ENCODE measurements at places on chromosomes 3 and 15.
A peak's percentile ranks its signal among the peaks of the same experiment; 100 is the strongest.

- no peak for DNase-seq
Observed at GRCh38 chr3:105686278-105686897, 182.4 kb downstream of the CBLB start.

- DNase-seq = no peak
Observed at GRCh38 chr3:26307787-26308186, 314.8 kb upstream of the LRRC3B start.

GRCh38 chr3:33592999-33593398 is 125.1 kb downstream of the CLASP2 start:
- DNase-seq = no peak

DNA sequence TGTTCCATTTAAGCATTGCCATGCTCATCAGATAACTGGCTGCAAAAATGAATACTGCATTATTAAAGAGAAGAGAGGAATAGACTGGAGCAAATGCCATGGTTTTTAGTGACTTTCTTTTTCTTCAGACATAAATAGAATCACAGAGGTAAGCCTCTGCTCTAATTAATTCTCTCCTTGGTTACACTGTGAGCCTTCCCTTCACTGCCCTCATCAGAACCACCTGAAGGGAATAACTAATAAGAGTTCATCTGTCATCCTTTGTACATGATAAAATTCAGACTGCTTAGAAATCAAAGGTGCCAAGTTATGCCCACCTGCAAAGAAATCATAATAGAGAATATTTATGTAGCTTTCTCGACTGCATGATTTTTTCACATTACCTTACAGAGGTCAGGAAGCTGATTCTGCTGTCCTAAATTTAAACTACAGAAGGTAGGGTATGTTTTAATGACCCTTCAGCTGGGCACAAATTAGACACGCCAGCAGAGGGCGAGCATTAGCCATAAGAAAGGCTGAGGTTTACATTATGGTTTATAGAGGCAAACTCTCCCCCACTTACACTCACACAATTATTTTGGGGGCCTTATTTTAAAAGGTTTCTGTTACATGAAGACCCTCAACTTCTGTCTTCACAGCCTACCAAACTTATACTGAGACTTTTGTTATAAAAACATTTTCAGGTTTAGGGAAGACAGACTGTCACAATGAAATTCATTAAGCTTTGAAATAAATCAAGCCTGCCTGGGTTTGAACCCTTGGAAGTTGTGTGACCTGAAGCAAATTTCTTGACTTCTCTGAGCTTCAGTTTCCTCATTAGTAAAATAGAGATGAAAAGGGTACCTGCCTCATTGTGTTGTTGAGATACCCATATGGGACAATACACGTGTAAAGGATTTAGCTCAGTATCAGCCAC is 15.3 kb upstream of the UNC13C start:
- DNase-seq = no peak

DNA sequence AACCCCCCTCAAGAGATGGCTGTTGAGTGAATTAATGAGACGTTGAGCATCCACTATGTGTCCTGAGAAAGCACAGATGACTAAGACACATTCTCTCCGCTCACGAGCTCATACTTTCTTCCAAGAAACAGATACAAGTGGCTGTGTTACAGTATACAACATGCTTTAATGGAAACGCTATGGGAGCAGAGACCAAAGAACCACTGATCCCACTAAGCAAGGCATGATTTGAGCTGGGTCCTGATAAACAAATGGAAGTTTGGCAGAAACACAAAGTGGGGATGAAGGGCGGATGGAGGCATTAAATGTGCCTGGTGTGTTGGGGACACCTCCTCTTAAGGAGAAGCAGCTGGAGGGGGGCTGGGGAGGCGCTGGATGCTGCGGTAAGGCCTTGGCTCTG is 129.4 kb downstream of the UACA start:
- DNase-seq = no peak

- DNase-seq = no peak
Observed at GRCh38 chr3:148903022-148903442, 37.9 kb downstream of the CPA3 start.

- no peak for DNase-seq
Observed at GRCh38 chr3:176505878-176506621, 691.2 kb downstream of the TBL1XR1 start.

- DNase-seq = no peak
Observed at GRCh38 chr3:184334470-184335158, 2.8 kb upstream of the FAM131A start.

GRCh38 chr3:170267793-170268192 is 45.6 kb downstream of the PRKCI start:
- no peak for DNase-seq

DNA sequence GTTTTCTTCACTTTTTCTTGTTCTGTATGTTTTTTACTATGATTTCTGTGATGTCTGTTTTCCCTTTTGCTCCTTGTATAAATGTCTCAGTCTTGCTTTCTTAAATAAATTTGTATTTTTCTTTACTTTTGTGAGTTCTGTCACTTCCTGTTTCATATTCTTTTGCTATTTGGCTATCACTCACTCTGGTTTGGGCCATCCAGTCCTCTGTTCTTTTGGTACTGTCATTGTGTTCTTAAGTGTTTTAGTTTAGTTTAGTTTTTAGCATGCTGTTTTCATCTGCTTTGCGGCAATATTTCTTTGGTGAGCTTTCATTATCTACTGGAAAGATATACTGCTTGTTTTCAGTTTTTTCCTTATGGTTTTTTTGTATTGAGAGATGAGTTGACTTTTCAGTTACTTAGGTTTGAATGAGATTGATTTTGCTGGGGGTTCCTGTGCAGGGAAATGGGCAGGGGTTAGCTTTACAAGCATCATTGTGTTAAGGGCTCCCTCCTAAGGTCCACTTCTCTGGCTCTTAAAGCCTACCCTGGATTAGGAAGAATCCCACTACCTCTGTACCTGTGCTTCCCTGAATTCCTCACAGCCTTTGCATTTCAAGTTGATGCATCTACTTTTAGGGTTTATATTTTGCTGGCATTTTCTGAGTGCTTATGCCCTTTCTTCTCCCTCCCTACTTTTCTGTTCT is 35.1 kb downstream of the PDCD6IP start:
- no peak for DNase-seq

DNA sequence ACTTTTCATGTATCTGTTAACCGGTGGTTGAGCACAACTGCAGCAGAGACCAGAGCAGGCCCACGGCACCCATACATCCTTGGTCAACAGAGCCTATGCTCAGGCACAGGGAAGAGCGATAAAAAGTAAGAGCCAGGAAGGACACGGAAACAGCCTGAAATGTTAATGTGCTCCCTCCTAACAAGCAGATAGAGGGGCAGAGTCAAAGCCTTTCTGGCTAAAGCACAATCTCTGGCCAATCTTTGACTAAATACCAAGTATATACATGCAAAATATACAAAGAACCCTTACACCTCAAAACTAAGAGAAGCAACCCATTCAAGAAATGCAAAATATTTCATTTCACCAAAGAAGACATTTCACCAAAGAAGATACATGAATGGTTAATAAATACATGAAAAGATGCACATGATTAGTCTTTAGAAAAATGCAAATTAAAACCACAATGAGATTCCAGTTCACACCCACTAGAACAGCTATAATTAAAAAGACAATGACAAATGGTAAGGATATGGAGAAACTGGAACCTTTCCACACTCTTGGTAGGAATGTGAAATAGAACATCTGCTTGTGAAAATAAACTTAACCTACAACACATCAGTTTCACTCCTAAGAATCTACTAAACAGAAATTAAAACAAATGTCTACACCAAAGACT is 88.0 kb downstream of the OSBPL10 start:
- no peak for DNase-seq

DNA sequence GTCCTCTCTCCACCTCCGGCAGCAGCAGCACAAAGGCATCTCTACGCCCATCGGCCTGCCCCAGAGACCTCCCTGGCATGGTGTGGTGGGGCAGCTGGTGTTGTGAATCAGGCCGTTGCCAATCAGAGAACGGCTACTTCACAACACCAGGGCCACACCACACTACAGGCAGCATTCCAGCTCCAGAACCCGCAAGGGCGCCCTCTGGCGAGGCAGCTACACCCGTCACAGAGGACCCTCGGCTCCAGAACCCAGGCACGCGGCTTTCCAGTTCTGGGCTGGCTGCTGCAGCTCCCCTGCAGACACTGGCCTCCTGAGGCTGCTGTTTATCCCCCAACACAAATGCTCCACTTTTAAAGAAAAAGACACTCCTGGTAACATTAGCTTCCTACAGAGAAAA is 127.5 kb upstream of the TOPAZ1 start:
- no peak for DNase-seq

DNA sequence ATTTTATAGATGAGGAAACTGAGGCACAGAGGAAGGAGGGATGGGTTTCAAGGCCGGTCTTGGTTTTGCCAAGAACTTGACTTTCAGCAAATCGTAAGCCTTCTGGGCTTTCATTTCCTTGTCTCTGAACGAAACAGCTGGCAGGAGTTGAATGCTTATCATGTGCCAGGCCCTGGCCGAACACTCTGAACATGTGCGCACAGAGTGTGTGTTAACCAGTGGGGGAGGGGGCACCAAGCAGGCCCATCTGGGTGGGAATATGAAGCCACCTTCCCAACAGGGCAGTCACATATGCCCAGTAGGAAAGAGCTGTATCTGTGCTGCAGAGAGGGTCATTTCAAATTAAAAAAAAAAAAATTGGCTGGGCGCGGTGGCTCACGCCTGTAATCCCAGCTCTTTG is 29.3 kb downstream of the ZNF710 start:
- no peak for DNase-seq

DNA sequence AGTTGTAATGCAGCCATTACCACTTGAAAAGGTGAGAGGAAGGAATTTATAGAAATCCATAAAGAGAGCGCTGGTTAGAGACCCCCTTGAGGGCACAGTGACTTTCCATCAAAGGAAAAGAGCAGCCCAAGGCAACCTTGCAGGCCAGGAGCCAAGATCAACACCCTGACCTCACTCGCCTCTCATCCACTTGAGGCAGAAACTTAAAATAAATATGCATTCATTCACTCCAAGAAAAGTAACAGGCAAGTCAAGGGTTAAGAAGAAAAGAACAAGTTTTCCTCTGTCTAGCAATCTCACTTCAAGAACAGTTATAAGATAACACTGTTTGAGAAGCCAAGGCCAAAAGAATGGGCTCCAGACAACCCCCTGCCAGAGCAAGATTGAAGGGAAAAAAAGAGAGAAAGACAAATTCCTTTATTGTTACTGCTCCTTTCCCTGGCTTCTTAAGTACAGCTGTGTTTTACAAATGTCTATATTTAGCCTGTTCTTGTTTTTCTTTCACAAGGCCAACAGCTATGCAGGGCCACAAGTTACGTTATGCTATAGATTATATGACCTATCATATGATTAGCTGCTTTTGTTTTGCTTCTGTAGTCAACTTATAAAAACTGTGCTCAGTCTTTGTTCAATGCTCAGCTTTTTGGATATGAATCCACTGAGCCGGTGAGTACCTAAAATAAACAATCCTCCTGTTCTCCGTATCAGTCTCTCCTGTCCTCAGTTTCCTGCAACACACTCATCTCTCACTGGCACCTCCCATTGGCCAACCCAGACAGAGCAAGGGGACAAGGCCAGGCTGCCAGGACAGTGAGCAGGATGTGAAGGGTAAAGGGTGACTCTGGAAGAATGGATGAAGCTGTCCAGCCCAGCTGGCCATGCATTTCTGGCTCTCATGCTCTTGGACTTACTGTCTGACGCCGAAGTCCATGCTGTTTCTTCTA is 15.8 kb upstream of the SSUH2 start:
- no peak for DNase-seq

DNA sequence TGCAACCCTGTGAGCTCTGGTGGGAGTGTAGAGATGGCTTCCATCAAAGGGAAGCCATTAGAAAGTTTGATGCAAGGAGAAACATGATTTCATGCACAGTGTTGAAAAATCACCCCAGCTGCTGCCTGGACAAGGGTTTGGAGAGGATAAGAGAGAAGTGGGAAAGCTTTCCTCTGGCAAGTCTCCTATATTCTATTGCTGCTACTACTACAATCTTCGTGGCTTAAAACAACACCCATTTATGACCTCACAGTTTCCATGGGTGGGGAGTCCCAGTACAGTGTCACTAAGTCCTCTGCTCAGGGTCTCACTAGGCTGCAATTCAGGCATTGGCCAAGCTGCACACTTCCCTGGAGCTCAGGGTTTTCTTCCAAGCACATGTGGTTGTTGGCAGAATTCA is 229.3 kb downstream of the TAFA4 start:
- no peak for DNase-seq

- DNase-seq = no peak
Observed at GRCh38 chr3:47909607-47910006, 106.6 kb downstream of the MAP4 start.

- DNase-seq = no peak
Observed at GRCh38 chr3:105195260-105195659, 171.4 kb upstream of the ALCAM start.

GRCh38 chr3:23810343-23811184 is 4.8 kb downstream of the UBE2E1 start:
- peak; percentile 32 for DNase-seq

GRCh38 chr3:184300378-184300720 is 1.3 kb downstream of the PSMD2 start:
- DNase-seq = no peak
